ENCODE measurements at places on chromosomes 1 and 21. TPM values are rescaled to one million over a fixed set of nuclear protein-coding genes. Genes with fewer than 3 reads are reported as not detected.

DENND2D gene
- 146 TPM for total RNA-seq

DNA sequence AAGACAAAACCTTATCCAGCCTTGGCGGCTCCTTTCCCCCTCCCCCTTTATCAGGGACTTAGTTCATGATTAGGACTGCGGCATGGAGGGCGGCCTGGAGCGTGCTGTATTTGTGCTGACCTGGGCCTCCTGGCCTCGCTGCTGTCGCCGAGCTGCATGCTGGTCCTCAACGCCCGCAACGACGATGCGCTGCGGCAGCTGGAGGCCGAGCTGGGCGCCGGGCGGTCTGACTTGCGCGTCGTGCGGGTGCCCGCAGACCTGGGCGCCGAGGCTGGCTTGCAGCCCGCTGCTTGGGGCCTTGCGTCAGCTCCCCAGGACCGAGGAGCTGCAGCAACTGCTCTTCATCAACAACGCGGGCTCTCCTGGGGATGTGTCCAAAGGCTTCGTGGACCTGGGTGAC lies 70.9 kb downstream of the TM2D1 start:
- ATAC-seq, result no peak

GRCh38 chr1:245279346-245279745 lies 124.6 kb downstream of the KIF26B start:
- no peak for ATAC-seq

DNA sequence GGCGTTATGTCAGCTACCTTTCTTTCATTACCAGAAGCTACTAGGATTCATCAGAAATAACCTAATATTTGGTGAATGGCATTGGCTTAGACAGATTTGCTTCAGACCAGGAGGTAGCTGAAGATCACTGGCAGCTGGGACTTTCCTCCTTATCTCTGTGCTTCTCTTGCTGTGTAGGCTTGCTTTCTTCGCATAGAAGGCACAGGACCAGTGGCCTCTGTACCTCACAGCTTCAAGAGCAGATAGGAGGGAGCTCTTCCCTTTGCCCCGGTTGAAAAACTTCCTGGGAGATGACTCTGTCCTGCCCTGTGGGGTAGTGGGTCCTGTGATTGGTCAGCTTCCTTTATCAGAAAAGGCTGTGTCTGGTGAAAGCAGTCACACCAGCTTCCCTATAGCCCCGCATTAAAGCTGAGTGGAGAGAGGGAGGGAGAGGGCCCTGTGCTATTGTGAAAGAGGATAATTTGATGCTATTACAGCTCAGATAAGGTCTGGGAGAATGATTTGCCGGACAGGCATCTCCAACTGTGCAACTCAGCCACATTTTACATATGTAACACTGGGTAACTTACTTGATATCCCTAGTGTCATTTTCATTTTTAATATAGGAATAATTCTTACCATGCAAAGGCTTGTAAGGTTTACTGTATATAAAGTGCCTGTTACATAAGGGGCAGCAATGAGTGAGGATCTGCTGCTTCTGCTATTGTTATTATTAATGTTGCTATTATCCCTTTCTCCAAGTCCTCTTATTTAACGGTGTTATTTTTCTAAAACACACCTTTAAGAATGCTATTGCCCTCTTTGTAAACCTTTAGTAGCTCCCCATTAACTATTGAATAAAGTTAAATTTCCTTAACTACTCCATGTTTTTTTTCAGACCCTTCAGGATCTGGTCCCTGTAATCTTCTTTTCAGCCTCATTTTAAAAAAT lies 31.6 kb downstream of the OSBPL9 start:
- ATAC-seq, result no peak

GRCh38 chr1:84773933-84774497 lies 83.8 kb upstream of the SSX2IP start:
- no peak for ATAC-seq

Measured in activated T-helper 17 cell treated with anti-CD3 and anti-CD28 coated beads, Interleukin-2, amount 50 U/mL, for 72 hours (primary cell).